ENCODE measurements at places on chromosomes 13 and 19. TPM values are rescaled to one million over a fixed set of nuclear protein-coding genes. Genes with fewer than 3 reads are reported as not detected.

The CYP4F2 gene
- not detected for total RNA-seq

DNA sequence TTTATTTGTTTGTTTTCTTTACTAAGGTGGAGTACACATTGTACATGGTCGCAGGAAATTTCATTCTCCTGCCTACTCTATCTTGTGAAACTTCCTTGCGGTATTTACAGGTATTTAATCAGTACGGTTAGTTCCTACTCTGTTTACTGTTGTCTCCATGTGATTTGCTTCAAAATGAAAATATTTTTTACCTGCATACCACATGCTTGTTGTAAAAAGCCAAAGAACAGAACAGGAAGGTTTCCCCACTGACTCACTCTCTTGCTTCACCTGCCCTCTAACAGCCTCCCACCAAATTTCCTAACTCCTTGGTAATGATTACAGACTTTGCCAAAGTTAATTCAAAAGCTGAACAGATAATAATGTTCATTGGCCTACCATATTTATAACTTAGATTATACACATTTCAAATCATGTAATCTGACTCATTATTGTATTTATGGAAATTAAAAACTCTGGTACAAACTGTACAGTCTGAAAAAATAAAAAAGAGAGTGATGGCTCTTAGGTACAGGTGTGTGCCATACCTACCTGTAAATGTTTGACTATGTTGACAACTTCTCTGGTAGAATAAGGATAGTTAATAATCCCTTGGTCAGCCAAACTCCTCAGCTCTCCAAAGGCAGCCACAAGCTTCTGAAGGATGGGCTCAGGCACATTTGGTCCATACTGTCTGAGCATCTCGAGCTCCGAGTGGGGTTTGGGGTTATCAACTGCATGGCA, 239.9 kb downstream of the VWA8 start:
- DNase-seq, result no peak

DNA sequence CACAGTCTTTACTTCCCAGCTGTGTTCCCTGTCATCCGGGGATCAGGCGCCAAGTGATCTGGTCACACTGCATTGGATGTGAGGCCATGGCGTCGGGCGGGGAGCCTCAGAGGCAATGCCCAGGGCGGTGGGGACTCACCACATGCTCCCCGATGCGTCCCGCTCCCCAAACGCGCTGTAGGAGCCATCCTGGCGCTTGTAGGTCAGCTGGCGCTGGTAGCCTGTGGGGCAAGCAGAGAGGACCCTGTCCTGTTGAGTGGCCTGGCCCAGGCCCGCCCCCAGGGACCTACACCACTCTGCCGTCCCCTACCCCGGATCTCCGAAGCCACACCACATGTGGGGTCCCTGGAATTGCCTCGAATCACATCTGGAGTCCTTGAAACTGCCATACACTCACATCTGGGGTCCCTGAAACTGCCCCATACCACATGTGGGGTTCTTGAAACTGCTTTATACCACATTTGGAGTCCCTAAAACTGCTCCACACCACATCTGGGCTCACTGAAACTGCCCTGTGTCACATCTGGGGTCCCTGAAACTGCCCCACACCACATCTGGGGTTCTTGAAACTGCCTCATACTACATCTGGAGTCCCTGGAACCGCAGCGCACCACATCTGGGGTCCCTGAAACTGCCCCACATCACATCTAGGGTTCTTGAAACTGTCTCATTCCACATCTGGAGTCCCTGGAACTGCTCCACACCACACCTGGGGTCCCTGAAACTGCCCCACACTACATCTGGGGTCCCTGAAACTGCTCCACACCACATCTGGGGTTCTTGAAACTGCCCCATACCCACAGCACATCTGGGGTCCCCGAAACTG, 33.2 kb downstream of the F2RL3 start:
- no peak for DNase-seq

The LRRC25 gene
- total RNA-seq, result 8.7 TPM

Measured in left cardiac atrium (tissue), 4 donors.